Non-pigmented ciliary epithelial cell (primary cell): ENCODE measurements at places on chromosomes 2 and 18.

DNA sequence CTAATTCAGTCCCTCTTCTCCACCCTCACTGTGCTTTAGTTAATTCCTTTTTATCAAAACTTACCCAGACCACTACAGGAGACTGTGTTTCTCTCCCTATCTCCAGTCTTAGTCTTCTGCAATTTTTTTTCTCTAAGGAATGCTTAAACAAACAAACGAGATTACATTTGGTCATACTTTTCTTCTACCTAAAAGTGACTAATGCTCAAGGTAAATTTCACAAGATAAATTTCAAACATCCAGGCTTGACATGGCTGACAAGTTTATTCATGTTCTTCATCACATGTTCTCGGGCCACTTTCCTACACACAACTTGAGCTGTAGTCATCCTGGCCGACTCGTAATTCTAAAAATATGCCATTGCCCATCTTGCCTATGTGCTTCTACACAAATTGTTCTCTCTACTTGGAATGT, 23.2 kb upstream of the ACSL3 start:
- DNase-seq, result peak; percentile 42

GRCh38 chr2:53342248-53342647, 425.4 kb upstream of the CHAC2 start:
- DNase-seq, result no peak

GRCh38 chr2:200484934-200485333, 24.9 kb downstream of the KCTD18 start:
- DNase-seq, result no peak

DNA sequence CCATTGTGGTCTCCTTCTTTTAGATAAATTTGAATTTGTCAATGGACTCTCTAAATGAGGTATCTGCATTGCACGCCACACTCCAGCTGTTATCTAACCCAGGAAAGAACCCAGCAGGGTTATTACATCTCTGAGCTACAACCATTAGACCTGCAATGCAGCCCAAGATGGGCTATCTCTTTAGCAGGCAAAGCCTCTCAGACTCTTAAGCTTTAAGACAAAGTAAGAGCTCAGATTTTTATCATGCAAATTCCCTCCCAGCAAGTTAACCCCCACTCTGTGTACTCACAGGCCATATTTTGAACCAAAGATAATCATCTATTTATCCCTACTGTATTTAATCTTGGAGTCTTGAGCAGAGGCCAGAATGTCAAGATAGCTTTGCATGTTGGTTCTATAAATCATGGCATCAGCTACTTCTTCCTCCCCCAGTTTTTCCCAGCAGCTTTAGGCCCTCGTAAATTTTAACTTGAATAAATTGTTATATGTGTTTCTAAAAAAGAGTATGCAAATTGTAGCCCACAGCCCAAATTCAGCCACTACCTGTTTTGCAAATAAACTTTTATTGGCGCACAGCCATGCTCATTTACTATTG, 273.7 kb upstream of the PKDCC start:
- DNase-seq, result no peak

GRCh38 chr2:20815216-20815615, 7.7 kb downstream of the LDAH start:
- DNase-seq, result no peak

DNA sequence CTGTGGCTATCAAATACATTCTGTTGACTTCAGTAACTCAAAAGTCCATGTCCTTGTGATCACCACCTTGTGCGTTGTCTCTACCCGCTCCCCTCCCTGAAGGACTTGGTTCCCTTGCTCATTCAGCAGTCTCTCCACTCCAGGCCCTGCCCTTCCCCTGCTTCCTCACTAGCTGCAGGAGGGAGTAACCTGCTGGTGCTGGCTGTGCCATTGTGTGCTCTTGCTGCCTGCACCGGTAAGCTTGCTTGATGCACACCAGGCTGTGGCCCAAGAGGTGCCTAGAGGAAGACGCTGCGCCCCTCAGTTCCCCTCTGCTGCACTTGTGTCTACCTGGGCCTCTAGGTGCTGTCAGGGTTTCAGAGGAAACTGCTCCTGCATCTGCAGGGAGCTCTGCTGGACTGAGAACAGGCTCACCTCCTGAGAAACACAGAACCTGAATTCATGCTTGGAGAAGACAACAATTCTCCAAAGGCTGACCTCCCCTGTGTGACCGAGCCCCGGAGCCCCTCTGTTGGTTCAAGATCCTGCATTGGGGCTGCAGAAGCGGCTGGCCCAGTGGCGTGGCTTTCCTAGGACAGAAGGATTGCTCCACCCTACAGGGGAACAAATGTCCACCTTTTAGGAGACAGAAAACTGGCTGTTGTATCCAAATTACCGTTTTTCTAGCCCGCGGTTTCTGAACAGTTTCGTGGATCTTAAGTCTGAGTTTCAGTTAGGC, 33.6 kb downstream of the PTPRM start:
- DNase-seq, result no peak

DNA sequence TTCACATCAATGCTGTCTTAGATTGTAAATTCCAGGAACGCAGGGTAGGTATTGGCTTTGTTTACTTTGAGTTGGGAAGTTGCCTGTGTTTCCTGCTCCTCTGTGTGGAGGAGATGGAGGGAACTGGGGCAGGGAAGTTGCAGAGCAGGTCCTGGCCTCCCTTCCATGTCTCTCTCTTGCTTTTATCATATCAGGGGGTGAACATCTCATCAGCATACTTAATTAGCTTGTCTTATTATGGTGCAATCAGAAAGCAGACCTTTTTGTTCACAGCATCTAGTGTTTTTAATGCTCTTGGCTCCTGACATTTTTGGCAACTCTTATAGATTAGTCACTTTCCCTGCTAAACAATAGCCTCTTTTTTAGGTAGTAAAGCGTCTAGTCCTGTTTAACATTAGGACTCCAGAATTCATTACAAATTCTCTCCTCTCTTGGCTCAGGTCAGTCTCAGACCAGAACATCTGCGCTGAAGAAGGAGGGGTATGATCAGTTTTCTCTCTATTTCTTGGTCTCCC, 11.5 kb upstream of the DIPK1C start:
- DNase-seq, result no peak

GRCh38 chr2:113229795-113230194, 48.9 kb downstream of the PAX8 start:
- DNase-seq, result no peak

DNA sequence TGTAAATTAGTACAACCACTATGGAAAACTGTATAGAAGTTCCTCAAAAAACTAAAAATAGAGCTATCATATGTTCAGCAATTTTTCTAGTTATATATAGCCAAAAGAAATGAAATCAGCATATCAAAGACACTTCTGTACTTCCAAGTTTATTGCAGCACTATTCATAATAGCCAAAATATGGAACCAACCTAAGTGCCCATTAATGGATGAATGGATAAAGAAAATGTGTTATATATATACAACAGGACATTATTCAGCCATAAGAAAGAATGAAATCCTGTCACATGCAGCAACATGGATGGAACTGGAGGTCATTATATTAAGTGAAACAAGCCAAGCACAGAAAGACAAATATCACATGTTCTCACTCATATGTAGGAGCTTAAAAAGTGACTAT, 112.6 kb downstream of the MDH1 start:
- no peak for DNase-seq

DNA sequence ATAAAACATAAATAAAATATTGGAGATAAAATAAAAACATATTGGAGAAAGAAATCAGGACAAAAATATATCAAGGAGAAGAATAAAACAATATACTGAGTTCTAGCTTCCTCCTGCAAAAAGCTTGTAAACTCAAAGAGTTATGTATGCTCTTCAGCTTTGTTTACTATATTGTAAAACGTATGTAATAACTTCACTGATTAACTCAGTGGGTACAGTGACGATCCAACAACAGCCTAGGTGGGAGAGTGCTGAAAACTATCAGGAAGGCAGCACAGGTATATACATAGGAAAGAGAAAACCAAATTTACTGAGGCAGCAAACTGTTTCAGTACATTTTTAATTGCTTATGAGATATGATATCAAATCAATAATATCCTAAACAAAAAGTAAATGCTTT, 8.3 kb downstream of the DSC2 start:
- no peak for DNase-seq

- DNase-seq, result no peak
Observed at GRCh38 chr2:85169581-85169980, 36.4 kb downstream of the TCF7L1 start.

DNA sequence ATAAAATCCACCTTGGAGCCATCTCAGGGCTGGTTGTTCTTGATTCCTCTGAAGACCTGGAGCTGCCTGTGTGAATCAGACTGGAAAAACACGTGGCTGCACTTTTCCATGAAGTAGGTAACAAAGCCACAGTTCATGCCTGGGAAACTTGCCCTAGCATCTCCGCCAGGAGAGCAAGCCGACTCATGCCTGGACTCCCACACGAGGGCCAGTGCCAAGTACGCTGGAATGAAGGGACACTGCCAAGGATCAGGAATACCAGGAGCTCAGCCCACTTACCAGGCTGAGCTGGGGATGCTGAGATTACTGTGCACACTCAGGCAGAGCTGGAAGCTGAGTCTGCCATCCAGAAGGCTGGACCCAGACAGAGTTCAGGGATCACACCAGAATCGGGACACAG, 10.9 kb upstream of the FHL2 start:
- DNase-seq, result no peak

DNA sequence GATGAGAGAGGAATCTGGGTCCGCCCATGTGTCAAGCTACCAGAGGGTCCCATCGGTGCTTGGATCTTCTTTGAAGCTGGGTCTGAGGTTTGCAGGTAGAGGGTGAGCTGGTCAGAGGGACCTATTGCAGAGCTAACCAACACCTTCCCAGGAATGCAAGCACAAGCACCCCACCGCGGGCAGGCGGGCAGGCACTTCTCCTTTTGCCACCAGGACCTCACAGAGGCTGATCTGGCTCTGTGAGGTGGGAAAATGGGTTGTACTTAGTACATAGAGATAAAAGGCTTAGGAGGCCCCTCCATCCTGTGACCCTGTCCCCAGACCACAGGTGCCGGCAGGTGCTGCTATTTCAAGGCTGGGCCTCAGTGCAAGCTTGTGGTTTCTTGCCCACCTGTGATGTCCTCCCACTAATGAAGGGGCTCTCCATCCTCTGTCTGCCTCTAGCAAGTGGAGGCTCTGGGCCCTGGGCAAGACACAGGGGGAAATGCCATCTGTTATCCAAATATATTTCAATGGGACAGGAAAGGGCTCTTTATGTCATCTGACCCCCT, 31.4 kb upstream of the IL37 start:
- DNase-seq, result no peak

GRCh38 chr2:65025453-65026123, 30.6 kb upstream of the CEP68 start:
- no peak for DNase-seq

GRCh38 chr18:21341141-21341540, 99.1 kb downstream of the GREB1L start:
- no peak for DNase-seq

- DNase-seq, result no peak
Observed at GRCh38 chr2:70965506-70965905, 12.9 kb upstream of the ANKRD53 start.

DNA sequence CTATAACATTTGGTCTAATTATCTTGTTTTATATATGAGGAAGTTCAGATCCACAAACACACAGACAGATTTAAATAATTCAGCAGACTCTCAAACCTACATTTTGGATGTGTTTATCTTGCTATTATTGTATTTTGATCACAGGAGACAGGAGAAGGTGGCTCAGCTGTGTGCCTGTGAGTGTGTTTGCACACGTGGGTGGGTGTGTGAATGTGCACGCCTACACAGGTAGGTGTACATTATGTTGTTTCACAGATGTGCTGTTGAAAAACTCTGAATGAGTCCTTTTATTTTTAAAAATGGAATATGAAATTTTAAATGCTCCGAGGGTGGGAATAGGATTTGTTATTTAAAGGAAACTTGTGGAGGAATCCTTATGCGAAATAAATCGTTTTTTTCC, 183.4 kb downstream of the PRKCE start:
- DNase-seq, result no peak

GRCh38 chr2:111633643-111634042, 250.3 kb downstream of the ANAPC1 start:
- no peak for DNase-seq

GRCh38 chr2:134174711-134175110, 79.2 kb upstream of the MGAT5 start:
- no peak for DNase-seq

DNA sequence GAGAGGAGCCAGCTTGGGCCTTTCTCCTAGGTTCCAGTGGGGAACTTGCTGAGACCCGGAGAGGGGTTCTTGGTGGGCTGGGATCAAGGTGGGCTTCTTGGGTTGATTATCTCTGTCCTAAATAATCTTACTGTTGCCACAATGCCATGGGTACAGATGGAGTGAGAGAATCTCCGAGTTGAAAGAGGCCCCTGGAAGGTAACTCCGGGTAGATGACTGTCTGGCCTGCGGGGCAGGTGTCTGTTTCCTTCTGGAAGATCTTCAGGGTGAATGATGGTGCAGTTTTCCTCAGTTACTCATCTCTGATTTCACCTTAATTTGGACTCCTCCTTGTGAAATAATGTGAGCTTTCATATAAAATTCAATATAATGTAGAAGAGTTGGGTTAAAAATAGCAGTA, 159.4 kb downstream of the ACTR3 start:
- DNase-seq, result no peak

DNA sequence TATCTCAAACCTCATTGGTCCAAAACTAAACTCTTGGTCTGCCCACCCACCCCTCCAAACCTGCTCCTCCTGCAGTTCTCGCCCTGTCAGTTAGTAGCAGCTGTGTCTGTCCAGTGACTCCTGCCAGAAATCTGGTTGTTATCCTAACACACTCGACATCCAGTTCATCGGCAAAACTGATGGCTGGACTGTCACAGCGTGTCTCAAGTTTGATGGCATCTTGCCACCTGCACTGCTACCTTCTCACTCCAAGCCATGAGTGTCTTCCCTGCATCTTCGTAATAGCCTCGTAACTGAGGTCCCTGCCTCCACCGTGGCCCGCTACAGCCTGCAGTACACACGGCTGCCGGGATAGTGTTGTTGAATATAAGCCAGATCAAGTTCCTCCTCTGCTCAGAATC, 470.1 kb upstream of the RAB12 start:
- DNase-seq, result no peak

DNA sequence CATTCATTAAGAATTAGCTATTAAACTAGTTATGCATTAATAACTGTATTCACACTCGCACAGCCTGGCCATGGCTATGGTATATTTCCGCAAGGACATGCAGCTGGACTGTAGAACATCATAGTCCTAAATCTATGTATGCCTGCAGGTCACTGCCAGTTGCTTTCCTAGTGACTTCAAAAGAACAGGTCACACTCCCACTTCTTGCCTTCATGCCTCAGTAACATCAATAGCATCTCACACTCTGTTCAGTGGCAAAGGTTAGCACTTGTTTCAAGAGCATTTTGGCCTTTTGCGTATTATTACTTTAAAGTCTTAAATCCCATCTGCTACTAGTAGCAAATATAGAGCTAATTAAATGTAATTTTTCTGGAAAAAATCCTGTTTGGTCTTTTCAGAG, 131.4 kb upstream of the DCC start:
- DNase-seq, result no peak

DNA sequence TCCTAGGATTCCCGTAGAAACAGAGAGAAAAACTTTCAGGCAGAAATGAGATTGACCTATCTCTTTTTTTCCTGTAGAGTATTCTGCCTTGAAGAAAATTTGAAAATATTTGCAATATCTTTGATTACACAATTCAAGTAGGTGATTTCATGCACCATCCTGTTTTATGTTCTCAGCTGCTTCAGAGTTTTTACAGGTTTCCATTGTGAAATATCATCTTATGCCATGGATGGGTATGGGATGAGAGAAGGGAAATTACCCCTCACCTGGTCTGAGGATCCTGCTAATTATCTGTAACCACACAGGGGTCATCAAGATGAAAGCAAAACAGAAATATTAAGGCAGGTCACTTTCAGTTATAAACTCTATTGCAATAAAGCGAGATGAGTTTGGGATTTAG, 264.8 kb downstream of the TXNL1 start:
- DNase-seq, result no peak
